ENCODE measurements at places on chromosomes 3 and 15. TPM values are rescaled to one million over a fixed set of nuclear protein-coding genes. Genes with fewer than 3 reads are reported as not detected.
A peak's percentile ranks its signal among the peaks of the same experiment; 100 is the strongest.

GRCh38 chr15:75036212-75036616, 12.8 kb downstream of the PPCDC start:
- no peak for DNase-seq

DNA sequence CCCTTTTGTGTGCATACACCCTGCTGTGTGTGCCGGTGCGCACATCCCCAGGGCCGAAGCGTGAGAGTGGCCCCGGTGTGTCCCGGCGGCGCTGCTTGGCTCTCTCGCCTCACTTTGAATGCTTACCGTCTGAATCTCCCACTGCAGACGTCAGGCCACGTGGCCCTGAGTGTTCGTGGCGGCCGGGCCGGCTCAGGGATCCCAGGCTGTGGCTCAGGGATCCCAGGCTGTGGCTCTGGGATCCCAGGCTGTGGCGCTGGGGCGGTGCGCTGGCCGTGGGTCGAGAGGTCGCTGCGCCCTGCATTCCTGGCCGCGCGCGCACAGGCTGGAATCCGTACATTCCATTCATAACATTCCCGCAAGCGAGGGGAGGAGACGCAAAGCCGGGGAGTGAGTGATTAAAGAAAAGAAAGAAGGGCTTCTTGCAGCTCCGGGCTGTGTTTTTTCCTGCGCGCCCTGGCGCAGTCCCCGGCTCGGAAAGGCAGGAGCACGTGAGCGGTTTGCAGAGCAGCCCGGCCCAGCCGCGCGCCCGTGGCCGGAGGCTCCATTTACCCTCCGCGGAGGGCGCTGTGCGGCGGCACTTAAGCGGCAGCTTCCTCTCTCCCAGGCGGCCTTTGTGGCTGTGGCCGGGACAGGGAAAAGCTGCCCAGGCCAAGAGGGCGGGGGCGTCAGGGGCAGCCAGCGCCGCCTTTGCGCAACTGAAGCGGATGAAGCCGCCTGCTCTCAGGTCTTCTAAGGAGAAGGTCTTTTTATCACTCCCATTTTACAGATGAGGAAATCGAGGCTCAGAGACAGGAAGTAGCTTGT, 87.0 kb upstream of the ALDH1L1 start:
- DNase-seq, result peak; percentile 93

DNA sequence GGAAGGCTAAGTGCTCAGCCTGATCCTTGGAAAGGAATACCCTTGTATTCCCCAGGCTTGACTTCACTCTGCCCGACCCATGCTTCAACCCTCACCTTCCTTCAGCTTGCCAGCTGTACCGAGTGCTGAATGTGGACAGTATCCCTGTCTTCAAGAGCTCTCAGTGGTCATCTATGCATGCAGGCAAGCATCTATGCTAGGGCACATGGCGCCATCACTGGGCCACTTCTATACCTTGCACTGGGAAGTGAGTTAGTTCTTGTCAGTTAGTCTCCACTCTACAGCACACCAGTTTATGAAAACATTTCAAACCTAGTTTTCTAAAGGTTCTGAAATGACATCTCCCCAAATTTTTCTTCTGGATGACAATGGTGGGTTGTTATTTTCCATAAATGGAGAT, 82.0 kb upstream of the MYRIP start:
- no peak for DNase-seq

DNA sequence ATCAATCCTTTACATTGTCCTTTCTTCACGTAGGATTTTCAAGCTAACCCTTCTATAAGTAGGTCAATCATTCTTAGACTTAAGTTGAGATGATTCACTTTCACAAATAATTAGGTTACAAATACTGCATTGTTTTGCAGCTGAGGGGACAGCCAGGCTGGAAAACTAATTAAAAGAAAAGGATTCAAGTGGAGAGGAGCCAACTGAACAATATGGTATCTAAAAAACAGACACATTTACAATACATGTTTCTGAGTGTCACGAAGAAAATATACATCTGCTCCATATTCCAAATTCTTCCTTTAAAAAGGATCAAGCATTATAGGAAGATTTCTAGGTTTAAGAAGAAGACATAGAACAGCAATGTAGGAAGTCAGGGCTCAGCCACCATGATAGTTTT, 70.2 kb downstream of the PEAK1 start:
- no peak for DNase-seq

- no peak for DNase-seq
Observed at GRCh38 chr15:58535894-58536293, 104.1 kb downstream of the LIPC start.

The SMAD6 gene
- 20.8 TPM for total RNA-seq

GRCh38 chr15:88484682-88485331, 17.3 kb downstream of the MRPS11 start:
- DNase-seq, result no peak

DNA sequence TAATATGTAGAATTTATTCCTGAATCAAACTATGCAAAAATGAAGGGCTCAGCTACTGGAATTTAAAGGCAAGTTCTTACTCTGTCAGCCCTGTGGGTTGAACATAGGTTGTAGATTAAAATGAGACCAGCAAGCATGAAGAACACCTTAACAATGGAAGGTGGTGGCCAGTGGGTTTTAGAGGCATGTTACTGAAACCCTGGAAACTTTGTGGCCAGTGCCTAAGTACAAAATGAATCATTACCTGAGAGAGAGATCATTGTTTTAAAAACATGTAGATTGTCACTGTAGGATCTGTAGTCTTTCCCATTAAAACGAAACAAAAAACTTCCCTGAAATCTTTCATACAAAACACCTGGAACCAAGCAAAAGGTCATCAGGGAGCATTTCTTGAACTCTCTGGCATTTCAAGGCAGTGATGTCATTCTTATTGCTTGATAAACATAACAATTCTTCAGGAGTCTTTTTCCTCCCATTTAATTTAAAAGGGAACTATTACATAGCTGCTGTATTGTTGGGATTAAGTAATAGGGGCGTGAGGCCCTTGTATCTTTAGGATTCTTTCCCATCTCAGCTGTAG, 51.8 kb downstream of the TMEM108 start:
- DNase-seq, result no peak

The CHRNA7 gene
- total RNA-seq, result 1.1 TPM

DNA sequence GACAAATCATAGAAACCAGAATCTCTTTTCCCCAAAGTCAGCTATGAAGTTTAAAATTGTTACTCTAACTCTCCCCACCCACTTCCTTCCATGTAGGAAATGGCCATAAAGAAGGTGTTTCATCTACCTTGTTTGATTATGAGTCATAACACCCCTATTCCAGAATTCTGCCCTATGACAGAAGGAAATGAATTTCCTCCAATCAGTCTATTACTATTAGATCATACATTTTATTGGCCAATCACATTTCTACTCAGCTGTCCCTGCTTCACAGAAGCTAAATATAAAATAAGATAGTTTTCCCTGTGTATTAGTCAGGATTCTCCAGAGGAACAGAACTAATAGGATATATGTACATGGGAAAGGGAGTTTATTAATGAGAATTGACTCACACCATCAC, 102.1 kb downstream of the TGFBR2 start:
- no peak for DNase-seq

GRCh38 chr3:178778589-178778988, 242.4 kb downstream of the KCNMB2 start:
- no peak for DNase-seq

GRCh38 chr15:36499412-36500389, 79.7 kb upstream of the CDIN1 start:
- DNase-seq, result no peak

DNA sequence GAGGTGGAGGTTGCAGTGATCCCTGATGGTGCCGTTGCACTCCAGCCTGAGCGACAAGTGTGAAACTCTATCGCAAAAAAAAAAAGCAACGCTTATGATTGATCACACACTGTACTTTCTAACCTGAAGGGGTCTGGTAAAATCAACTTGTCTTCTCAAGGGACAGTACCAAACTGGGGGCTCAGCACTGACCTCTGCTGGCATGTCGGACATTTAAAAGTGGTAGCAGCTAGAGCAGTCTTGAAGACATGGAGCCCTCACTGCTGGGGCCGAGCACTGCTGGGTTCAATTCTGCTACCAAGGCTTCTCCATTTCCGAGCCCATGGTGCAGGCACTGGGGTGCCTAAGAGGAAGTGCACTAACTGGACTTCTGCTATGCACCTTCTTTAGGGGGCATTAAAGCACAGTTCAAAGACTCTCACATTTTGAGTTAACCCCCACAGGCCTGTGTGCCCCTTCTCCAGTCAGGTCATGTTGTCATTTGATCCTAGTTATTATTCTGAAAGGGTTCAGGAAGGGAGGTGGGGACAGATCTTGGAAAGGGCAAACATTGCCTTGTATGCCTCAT, 26.4 kb upstream of the LAMP3 start:
- no peak for DNase-seq

DNA sequence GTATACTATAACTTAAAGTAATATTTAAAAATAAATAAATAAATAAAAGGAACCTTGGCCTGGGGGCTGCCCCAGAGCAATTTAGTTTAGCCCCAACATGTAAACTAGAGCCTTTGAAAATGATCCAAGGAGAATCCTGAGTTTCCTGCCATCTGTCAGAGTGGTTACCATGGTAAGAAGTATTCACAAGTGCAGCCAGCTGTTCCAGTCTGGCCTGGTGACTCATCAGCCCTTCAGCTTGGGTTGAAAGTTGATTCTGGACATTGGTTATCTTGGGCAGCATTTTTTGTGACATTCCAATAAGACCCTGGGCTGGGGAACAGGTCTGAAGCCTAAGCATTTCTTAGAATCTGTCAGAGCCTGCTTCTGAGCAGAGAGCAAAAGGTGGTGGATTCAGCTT, 72.7 kb upstream of the LRTM1 start:
- peak; percentile 67 for DNase-seq

GRCh38 chr3:23153436-23153835, 49.7 kb upstream of the UBE2E2 start:
- DNase-seq, result no peak

GRCh38 chr3:156483426-156483825, 71.5 kb downstream of the SSR3 start:
- no peak for DNase-seq

GRCh38 chr3:108102420-108103039, 11.7 kb upstream of the CD47 start:
- no peak for DNase-seq

DNA sequence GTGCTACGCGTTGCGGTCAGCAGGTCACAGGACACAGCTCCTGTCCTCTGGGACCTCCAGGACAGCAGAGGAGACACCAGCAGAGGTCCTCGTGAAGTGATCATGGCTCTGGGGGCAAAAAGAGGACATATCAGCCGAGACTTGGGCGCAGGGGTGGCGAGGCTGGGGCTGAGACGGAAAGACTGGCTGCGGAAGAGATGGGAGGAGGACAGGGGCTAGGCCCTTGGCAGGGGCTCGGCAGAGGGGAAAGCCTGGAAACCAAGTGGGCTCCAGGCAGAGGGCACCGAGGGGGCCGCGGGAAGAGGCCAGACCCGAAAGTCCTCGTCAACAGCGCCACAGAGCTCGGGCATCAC, 4.9 kb upstream of the CFAP100 start:
- no peak for DNase-seq

The SLC24A5 gene
- total RNA-seq, result not detected

DNA sequence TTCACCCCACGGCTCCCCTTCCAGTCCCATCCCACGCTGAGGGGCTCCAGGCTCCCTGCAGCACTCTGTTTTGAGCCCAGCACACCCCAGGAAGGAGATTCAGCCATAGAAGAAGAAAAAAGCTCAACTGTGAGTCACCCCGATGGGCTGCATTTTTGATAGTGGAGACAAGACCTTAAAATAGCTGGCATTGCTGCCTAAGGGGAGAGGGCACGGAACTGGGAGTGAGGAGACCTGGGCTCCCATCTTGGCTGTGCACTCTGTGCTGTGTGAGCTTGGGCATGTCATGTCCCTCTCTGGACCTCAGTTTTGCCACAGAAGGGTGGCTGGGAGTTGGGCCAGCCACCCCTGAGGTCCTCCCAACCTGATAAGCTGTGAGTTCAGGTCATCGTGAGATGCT, 57.2 kb upstream of the SMAD6 start:
- DNase-seq, result no peak

- DNase-seq, result no peak
Observed at GRCh38 chr3:119529883-119530282, 29.5 kb downstream of the CD80 start.

GRCh38 chr3:5227812-5228211, 40.3 kb downstream of the EDEM1 start:
- no peak for DNase-seq

- DNase-seq, result no peak
Observed at GRCh38 chr3:138184994-138185393, 2.1 kb upstream of the ARMC8 start.

DNA sequence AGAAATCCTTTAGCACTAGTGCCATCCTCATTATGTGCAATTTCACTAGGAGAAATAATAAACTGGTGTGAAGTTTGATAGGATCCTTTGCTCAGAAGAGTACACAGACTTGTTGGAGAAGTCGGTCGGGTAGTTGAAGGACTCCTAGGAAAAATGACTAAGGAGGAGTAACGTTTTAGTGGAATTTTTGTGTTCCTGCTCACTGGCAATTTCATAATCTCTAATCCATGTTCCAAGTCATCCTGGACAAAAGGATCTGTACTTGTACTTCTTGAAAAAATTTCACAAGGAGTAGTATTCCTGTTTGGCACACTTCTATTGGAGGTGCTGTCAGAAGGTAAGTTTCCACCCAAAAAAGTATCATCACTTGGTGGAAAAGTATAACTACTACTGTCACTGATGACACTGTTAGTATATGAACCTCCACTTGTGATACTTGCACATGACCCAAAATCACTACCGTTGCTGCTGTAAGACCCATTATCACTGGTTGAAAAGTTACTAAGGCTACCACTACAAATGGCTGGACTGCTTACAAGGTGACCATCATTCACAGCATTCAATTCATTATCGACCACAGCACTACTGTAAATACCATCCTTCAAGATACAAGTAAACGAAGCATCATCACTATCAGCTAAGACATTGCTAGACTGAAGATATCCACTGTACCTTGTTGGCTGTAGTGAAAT, 77.4 kb downstream of the NEDD4 start:
- DNase-seq, result no peak

DNA sequence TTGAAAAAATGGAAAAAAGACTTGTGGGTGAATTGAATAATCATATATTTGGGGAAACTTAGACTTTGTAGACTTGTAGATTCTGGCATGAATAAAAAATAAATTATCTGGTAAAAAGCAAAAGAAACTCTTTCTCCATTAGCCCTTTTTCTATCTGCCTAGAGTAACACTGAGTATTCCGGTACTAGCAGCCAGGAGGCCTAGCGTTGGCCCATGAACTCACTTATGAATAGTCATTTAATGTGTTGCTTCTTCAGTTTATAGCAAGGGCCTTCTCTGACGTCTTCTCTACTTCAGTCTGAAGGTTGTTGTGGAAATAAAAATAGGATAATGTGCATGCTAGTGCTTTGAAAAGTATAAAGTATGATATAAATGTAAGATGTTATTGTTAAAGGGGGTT, 851.2 kb upstream of the NR2F2 start:
- DNase-seq, result no peak

GRCh38 chr15:28888302-28888894, 2.6 kb downstream of the APBA2 start:
- DNase-seq, result no peak

- no peak for DNase-seq
Observed at GRCh38 chr15:78365917-78366316, 25.8 kb downstream of the CRABP1 start.

The CPLX3 gene
- 10.8 TPM for total RNA-seq

The CFAP91 gene
- total RNA-seq, result 1.5 TPM

GRCh38 chr15:69625328-69625727, 172.7 kb downstream of the RPLP1 start:
- DNase-seq, result no peak

The A4GNT gene
- total RNA-seq, result not detected

Measured in right atrium auricular region (tissue), 2 donors.